Tongue (tissue), 3 donors: ENCODE measurements at places on chromosomes 4 and X. TPM values are rescaled to one million over a fixed set of nuclear protein-coding genes. Genes with fewer than 3 reads are reported as not detected.

The MAGEA1 gene
- not detected for total RNA-seq

The MOSPD2 gene
- total RNA-seq, result 12.7 TPM

The TAPT1 gene
- total RNA-seq, result 46.1 TPM

The COX7B2 gene
- total RNA-seq, result not detected

The TREX2 gene
- total RNA-seq, result 2.2 TPM
